Breast epithelium (tissue), 4 donors: ENCODE measurements at places on chromosomes 4 and X. TPM values are rescaled to one million over a fixed set of nuclear protein-coding genes. Genes with fewer than 3 reads are reported as not detected.

The UGT8 gene
- 3.9 TPM for total RNA-seq

The RIBC1 gene
- total RNA-seq: 2.1 TPM

The CORIN gene
- total RNA-seq: 1.6 TPM

The SPANXN3 gene
- not detected for total RNA-seq

The BMP2K gene
- 42.3 TPM for total RNA-seq

The KCNE5 gene
- 1.4 TPM for total RNA-seq

The TNMD gene
- total RNA-seq: 1.3 TPM

The AREG gene
- 3.4 TPM for total RNA-seq

The TRAM1L1 gene
- 1.4 TPM for total RNA-seq

The LCORL gene
- 34.1 TPM for total RNA-seq

The SSX3 gene
- total RNA-seq: not detected

The PLK4 gene
- total RNA-seq: 1.4 TPM

The RBM46 gene
- total RNA-seq: not detected

The NWD2 gene
- total RNA-seq: 0.48 TPM

The HMGB2 gene
- 58.0 TPM for total RNA-seq

The SERPINA7 gene
- total RNA-seq: not detected

- H3K27me3 ChIP-seq: no peaks in the 10 kb centered on the region
- DNase-seq: no peak
- H3K4me3 ChIP-seq: no peak overlapping the region
- H3K36me3 ChIP-seq: peaks cover 4% of the 10 kb centered on the region
- no peaks in the 10 kb centered on the region for H3K4me1 ChIP-seq
- H3K27ac ChIP-seq: no peak overlapping the region
These were observed 51.4 kb upstream of the EMCN start for GRCh38 chr4:100569196-100569595.

DNA sequence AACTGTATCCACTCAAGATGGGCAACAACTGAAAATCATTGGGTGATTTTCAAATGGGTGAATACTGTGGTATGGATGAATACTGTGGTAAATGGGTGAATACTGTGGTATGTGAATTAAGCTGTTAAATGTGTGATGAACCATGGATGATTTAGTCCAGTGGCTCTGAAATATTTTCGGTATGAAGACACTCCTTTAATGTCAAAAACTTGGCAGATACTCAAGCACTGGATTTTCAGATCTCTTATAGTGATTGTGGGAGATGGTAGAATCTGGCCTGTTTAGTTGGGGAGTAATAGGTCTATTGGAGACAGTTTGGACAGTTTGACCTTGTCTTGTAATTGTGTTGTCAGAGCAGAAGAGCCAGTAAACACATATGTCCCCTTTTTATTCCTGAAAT is 45.7 kb downstream of the SSX7 start:
- H3K4me1 ChIP-seq: no peaks in the 10 kb centered on the region
- H3K27ac ChIP-seq: no peak overlapping the region
- H3K36me3 ChIP-seq: no peaks in the 10 kb centered on the region
- no peak overlapping the region for H3K4me3 ChIP-seq
- H3K27me3 ChIP-seq: no peaks in the 10 kb centered on the region
- no peak for DNase-seq

DNA sequence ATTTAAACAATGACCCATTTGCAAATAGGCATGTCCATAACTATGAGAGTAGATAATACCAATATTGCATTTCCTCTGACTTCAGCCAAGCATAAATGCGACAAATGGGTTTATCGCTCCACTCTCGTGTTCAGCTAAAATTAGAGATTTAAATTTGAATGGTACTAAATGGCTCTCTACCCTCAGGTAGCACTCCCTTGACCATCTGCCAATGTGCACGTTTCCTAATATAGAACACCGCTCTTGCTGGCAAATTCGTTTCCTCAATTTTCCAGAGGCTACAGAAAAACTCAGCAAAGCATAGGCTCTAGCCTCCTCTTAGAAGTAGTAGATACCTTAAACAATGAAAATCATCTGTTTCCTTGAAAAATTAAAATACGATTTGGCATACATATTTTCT is 251.6 kb downstream of the ADGRA3 start:
- H3K36me3 ChIP-seq: no peaks in the 10 kb centered on the region
- DNase-seq: no peak
- H3K27ac ChIP-seq: no peak overlapping the region
- no peaks in the 10 kb centered on the region for H3K27me3 ChIP-seq
- no peaks in the 10 kb centered on the region for H3K4me1 ChIP-seq

GRCh38 chrX:124726881-124727280 is 380.5 kb downstream of the SH2D1A start:
- no peaks in the 10 kb centered on the region for H3K36me3 ChIP-seq
- no peaks in the 10 kb centered on the region for H3K4me1 ChIP-seq
- H3K4me3 ChIP-seq: no peak overlapping the region
- H3K27ac ChIP-seq: no peak overlapping the region

GRCh38 chr4:36209941-36210649 is 34.2 kb downstream of the ARAP2 start:
- no peaks in the 10 kb centered on the region for H3K36me3 ChIP-seq
- no peak overlapping the region for H3K4me3 ChIP-seq
- H3K4me1 ChIP-seq: no peaks in the 10 kb centered on the region
- no peak overlapping the region for H3K27ac ChIP-seq
- DNase-seq: no peak

DNA sequence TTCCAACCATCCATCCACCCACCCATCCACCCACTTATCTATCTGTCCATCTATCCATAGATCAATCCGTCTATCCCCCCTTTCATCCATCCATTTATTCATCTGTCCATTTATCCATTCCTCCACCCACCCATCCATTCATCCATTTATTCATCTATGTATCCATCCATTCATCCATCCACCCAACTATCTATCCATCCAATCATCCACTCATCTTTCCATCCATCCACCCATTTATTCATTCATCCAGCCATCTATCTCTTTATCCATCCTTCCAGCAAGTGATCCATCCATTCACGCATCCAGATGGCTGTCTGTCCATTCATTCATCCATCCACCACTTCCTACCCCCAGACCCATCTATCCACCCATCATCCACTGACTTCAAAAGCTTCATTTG is 84.0 kb upstream of the CD99 start:
- no peak overlapping the region for H3K4me3 ChIP-seq
- DNase-seq: no peak
- H3K36me3 ChIP-seq: no peaks in the 10 kb centered on the region
- H3K27ac ChIP-seq: no peak overlapping the region

DNA sequence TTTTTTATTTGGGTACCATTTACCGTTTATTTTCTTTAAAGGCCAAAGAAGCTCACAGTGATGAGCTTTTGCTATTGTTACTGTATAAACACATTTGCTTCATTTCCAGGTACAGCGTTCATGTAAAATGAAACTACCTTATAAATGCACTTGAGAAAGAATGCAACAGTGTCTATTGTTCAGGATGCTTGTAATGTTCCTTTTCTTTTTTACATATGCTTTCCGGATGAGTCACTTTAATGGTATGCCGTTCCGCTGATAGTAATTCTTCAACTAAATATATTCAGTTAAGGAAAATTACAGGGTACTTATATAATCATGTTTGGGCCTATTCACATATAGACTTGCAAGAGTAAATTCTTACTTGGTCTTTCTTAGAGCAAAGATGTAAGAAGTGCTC is 354.9 kb downstream of the RPA4 start:
- H3K4me3 ChIP-seq: no peak overlapping the region
- H3K27ac ChIP-seq: no peak overlapping the region
- no peaks in the 10 kb centered on the region for H3K27me3 ChIP-seq
- H3K4me1 ChIP-seq: no peaks in the 10 kb centered on the region
- H3K36me3 ChIP-seq: no peaks in the 10 kb centered on the region
- DNase-seq: no peak

DNA sequence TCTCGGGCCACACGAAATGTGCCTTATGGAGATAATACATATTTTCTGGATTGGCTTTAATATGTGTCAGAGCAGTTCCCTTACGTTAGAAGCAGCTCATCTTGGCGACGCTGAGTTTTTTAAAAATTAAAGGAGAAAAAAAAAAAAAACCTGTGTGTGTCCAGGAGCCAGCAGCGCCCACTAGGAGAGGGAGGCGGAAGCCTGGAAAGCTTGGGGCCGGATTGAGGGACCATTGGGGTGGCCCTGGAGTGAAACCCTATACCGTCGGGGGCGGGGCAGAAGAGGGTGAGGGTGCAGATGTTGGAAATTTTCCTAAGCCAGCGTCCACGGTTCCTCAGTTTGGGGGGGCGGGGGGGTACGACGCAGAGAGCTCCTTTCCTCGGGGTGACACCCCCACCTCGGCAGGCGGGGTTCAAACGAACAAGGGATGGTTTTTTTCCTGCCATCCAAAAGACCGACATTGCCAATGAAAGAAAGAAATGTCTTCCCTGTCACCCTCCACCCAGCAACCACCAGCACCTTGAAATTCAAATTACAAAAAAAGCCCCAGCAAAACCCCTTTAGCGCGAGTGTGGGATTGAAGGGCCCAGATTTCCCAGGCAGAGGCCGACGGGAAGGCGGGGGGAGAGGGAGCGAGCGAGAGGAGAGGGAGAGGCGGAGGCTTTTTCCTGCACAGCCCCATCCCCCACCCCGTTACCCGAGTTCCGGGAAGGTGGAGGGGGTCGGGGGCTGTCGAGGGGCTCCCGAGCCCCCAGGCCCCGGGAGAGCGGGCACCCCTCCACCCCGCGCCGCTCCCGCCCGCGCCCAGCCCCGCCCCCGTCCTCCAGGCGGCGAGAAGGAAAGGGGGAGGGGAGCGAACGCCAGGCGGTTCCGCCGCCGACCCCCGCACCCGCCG is 859 bp downstream of the SMARCA1 start:
- no peaks in the 10 kb centered on the region for H3K4me1 ChIP-seq
- H3K4me3 ChIP-seq: peak overlapping the region; percentile 75
- H3K27ac ChIP-seq: peak overlapping the region; percentile 83
- H3K27me3 ChIP-seq: peaks cover 9% of the 10 kb centered on the region
- H3K36me3 ChIP-seq: no peaks in the 10 kb centered on the region
- DNase-seq: no peak

- H3K4me1 ChIP-seq: no peaks in the 10 kb centered on the region
- no peak for DNase-seq
- no peak overlapping the region for H3K4me3 ChIP-seq
- H3K27ac ChIP-seq: no peak overlapping the region
- H3K36me3 ChIP-seq: no peaks in the 10 kb centered on the region
These were observed 144.6 kb upstream of the KCNIP4 start for GRCh38 chr4:22093126-22093525.

DNA sequence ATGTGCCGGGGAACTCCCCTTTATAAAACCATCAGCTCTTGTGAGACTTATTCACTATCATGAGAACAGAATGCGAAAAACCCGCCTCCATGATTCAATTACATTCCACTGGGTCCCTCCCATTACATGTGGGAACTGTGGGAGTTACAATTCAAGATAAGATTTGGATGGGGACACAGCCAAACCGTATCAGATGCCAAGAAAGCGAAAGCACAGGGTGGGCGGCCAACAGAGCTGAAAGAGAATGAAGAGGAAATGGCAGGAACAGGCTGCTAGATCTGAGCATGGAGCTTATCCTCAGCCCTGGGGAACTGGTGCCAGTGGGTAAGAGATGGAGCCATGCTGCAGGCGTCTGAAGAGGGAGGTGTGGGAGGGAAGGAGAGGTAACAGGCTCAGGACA is 117.7 kb upstream of the PNPLA4 start:
- H3K4me3 ChIP-seq: no peak overlapping the region
- no peak for DNase-seq
- no peaks in the 10 kb centered on the region for H3K27me3 ChIP-seq
- no peak overlapping the region for H3K27ac ChIP-seq

GRCh38 chr4:828641-829271 is 2.8 kb upstream of the CPLX1 start:
- H3K4me1 ChIP-seq: peaks cover 4% of the 10 kb centered on the region
- no peak for DNase-seq
- no peaks in the 10 kb centered on the region for H3K36me3 ChIP-seq
- H3K27ac ChIP-seq: no peak overlapping the region

- no peaks in the 10 kb centered on the region for H3K27me3 ChIP-seq
- H3K27ac ChIP-seq: no peak overlapping the region
- H3K4me3 ChIP-seq: no peak overlapping the region
- no peak for DNase-seq
These were observed 600.7 kb downstream of the ARAP2 start for GRCh38 chr4:35643661-35644060.

DNA sequence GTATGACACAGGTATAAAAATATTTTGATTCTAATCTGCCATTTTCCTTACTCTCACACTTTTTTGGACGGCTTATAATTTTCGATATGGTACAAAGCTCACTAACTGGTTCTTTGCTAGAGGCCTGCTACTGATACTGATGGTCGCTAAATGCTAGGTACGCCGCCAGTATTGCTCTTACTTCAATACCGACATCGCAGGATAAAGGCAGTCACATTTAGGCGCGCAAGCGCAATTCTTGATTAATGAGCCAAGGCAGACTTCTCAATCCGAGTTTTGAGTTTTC is 557 bp upstream of the USP38 start:
- peak overlapping the region; percentile 96 for H3K4me3 ChIP-seq
- no peaks in the 10 kb centered on the region for H3K4me1 ChIP-seq
- DNase-seq: no peak
- peak overlapping the region; percentile 90 for H3K27ac ChIP-seq
- no peaks in the 10 kb centered on the region for H3K36me3 ChIP-seq

DNA sequence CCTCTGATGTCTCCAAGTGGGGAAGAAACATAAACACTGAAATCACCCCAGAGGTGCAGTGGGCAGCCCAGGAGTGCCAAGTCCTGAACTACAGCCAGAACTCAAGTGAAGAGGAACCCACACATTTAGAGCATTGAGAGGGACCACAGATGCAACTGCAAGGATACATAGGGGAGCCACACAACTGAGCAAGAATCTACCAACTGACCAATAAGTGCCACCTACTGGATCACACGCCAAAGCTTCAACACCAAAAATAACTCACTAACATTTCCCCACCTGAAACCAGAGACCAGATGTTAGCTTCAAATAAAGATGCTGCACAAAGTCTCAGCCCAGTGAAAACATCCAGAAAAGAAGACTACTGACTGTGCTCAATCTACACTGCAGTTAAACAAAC is 276.7 kb upstream of the GRIA3 start:
- H3K27ac ChIP-seq: no peak overlapping the region
- DNase-seq: no peak
- H3K4me1 ChIP-seq: no peaks in the 10 kb centered on the region
- no peak overlapping the region for H3K4me3 ChIP-seq

- no peak for DNase-seq
- no peaks in the 10 kb centered on the region for H3K27me3 ChIP-seq
- no peaks in the 10 kb centered on the region for H3K36me3 ChIP-seq
- H3K4me3 ChIP-seq: no peak overlapping the region
These were observed 33.2 kb upstream of the CLDN24 start for GRCh38 chr4:183355405-183355804.

- no peaks in the 10 kb centered on the region for H3K36me3 ChIP-seq
- H3K27me3 ChIP-seq: no peaks in the 10 kb centered on the region
- DNase-seq: no peak
- H3K4me3 ChIP-seq: no peak overlapping the region
These were observed 41.3 kb upstream of the MTM1 start for GRCh38 chrX:150527108-150527507.

DNA sequence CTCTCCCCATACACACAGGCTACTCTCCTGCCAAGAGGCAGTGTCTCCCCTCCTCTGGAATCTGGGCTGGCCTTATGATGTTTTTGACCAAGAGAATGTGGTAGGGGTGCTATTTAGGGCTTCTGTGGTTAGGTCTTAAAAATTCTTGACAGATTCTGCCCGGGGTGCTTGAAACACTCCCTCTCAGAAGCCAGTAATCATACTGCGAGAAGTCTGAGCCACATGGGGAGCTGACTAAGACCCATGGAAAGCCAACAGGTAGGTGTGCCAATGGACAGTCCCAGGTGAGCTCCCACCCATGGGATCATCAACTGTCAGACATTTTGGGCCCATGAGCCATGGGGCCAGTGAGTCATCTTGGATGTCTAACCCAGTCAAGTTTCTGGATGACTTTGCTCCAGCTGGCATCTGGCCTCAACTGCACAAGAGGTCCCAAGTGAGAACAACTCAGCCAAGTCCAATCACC is 315.7 kb downstream of the FBXW7 start:
- H3K27me3 ChIP-seq: no peaks in the 10 kb centered on the region
- H3K36me3 ChIP-seq: no peaks in the 10 kb centered on the region
- H3K4me1 ChIP-seq: no peaks in the 10 kb centered on the region
- no peak for DNase-seq
- no peak overlapping the region for H3K27ac ChIP-seq
